HCT116 (cell line): ENCODE measurements at places on chromosomes 7 and 10. TPM values are rescaled to one million over a fixed set of nuclear protein-coding genes. Genes with fewer than 3 reads are reported as not detected.

GRCh38 chr10:8402576-8402975 is 348.1 kb downstream of the GATA3 start:
- H3K27ac ChIP-seq, result no peak overlapping the region
- H3K4me3 ChIP-seq, result no peak overlapping the region
- H3K36me3 ChIP-seq, result no peaks in the 10 kb centered on the region
- DNase-seq, result no peak
- H3K4me1 ChIP-seq, result no peaks in the 10 kb centered on the region

GRCh38 chr10:102118867-102119266 is 1.3 kb downstream of the LDB1 start:
- H3K36me3 ChIP-seq, result no peaks in the 10 kb centered on the region
- peak overlapping the region; percentile 88 for H3K27ac ChIP-seq
- no peaks in the 10 kb centered on the region for H3K27me3 ChIP-seq
- DNase-seq, result no peak

GRCh38 chr7:77757589-77757988 is 40.6 kb downstream of the TMEM60 start:
- H3K36me3 ChIP-seq, result no peaks in the 10 kb centered on the region
- H3K27ac ChIP-seq, result no peak overlapping the region
- no peak overlapping the region for H3K4me3 ChIP-seq
- no peaks in the 10 kb centered on the region for H3K4me1 ChIP-seq

The SAMD9L gene
- 0.15 TPM for total RNA-seq

DNA sequence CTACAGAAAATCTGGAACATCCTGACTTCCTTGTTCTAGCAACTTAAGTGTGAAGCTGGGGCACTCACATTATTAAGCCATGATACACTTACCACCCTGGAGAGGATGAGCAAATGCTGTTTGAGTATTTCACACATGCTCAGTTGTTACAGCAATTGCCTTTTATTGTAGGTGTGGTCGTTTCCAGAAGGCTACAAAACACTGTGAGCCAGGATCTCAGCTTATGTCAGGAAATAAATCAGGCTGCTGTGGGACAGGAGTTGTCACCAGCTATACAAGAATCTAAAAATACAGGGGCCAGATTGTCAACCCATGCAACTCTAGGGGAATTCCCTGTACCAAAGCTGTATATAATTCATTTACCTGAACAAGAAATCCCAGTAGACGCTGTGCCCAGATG is 273.3 kb upstream of the SP4 start:
- H3K36me3 ChIP-seq, result no peaks in the 10 kb centered on the region
- H3K27me3 ChIP-seq, result no peaks in the 10 kb centered on the region
- no peak overlapping the region for H3K4me3 ChIP-seq
- H3K27ac ChIP-seq, result no peak overlapping the region
- no peak for DNase-seq
- no peaks in the 10 kb centered on the region for H3K4me1 ChIP-seq
